ENCODE measurements at places on chromosomes 1 and 21.

DNA sequence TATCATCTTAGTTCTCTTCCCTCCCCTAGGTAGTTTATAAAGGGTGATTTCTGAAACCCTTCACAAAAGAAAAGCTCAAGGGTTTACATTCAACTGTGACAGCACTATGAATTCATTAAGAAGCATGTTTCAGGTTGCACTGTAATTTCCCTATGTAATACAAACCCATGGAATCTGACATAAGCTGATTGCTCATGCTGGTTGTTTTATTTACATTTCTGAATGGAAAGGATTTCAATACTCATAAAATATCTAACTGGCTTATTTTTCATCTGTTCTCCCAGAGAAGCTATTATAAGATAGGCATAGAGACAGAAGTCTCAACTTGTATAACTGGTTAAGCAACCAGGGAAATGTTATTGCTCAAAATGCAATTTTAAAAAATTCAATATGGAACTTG is 20.5 kb downstream of the WNT2B start:
- DNase-seq: no peak

- no peak for DNase-seq
Observed at GRCh38 chr1:230216896-230217295, 149.9 kb downstream of the GALNT2 start.

DNA sequence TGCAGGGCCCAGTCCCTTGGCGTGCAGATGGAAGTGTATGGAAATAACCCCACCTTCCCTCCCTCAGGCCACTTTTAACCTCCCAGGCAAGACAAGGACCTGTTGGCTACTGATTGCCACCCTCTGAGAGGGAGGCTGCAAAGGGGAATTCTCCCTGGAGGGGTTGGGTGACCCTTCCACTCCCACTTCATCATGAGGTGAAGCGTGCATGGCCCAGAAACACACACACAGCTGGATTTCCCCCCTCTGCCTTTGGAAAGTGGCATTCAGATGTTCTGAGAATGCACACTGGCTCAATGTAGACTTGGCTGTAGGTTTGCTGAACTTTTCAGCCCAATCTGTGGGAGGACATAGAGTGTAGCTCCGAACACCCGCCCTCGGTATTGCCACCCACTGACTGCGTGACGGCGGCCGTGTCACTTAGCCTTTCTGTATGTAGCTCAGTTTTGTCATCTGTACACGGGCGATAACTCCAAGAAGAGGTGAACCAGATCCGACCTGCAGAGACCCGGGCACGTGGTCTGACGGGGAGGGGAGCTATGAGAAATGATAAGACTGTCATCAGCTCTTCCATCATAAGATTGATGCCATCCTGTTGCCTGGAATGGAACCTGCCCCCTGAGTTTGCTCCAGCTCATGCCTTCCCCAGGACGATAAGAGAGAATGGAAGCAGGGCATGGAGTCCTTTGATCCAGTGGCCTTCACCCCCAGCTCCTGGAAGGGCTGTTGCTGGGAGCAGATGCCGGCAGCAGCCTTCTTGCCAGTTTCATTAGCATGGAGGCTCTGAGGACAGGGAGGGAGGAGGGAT is 19.3 kb downstream of the MIIP start:
- DNase-seq: no peak

DNA sequence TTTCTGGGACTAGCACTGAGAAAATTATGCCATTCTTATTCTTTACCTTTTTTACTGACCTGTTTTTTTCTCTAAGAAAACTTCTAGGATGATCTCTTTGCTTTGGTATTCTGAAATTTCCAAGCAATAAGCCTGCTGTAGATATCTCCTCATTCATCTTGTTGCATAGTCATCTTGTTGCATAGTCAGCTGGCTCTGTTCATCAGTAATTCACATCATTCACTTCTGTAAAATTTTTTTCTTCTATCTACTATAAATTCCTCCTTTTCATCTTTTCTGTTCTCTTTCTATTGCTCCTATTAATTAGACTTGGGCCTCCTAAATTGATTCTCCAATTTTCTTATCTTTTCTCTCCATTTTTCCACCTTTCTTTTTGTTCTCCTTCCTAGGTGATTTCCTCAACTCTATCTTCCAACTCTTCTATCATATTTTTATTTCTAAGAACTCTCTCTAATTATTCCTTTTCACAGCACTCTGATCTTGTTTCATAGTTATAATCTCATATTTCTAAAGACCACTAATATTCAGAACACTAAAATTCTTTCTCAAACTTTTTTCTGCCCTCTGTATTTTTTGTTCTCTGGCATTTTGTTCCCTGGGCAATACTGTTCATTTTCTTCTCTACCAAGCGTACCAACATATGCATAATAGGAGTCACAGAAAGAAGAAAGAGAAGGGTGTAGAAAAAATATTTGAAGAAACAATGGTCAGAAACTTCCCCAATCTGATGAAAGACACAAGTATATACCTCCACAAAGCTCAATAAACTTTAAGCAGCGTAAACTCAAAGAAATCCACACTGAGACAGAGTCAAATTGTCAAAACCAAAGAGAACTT is 17.7 kb downstream of the TUT4 start:
- DNase-seq: no peak

DNA sequence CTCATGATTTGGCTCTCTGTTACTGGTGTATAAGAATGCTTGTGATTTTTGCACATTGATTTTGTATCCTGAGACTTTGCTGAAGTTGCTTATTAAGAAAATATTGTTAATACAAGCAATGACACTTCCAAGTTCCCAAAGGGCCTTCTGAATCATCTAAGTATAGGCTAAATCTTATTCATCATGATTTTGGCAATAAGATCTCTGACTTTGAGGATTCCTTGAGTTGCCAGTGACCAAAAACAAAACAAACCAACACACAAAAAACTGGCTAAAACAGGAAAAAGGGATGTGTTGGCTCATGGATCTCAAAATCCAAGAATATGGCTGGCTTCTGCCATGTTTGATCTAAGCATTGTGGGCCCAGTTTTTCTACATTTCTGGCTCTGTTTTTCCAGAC is 163.4 kb downstream of the HHIPL2 start:
- no peak for DNase-seq

DNA sequence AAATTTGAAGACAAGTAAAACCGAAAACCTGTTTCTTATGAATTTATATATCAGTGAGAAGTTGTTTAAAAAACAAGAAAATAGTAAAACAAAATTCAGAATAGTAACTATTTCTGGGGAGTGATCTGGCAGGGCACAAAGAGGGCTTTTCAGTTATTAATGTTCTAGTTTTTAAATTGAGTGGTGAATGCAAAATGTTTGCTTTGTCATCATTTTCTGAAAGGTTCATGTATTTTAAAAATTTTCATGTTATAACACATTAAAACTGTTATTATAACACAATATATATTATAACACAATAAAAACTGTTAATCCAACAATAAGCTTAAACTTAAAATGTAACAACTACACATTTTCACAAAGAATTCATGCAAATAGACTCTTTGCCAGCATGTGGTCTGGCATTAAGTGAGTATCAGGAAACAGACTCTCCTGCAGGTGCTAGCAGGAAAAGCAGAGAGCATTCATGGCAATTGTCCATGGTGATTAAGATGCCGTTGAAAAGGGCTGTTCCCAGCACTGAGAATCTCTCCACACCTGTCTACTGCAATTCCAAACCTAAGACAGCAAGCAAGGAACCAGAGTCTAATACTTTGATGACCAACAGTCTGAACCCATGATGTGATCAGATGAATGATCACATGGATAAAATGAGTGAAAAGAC is 204.9 kb downstream of the TBX15 start:
- DNase-seq: no peak

DNA sequence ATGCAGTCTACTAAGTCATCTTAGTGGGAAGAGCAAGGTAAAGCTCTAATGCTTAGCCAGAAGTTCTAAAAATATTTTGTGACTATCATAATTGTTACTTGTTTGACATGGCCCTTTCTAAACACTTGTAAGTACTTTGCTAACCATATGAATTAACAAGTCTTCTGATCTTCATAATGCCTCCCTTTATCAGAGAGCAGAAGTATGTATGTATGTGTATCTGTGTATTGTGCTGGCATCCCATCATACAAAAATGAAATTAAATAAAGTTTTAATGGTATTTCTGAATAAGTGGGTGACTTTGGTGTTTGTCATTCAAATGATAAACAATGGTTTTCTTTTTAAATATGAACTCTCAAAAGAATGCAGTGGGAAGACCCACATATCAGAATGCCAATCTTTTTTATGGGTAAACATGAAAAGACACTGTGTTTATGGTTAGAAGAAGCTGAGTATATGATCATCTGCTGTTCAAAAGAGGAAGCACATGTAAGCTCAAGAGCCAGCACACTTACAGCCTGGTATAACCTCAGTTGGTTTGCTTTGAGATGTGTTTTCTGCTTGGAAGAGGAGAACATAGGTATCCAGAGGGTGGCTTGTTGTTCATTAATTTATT is 159.6 kb downstream of the CLEC20A start:
- no peak for DNase-seq

DNA sequence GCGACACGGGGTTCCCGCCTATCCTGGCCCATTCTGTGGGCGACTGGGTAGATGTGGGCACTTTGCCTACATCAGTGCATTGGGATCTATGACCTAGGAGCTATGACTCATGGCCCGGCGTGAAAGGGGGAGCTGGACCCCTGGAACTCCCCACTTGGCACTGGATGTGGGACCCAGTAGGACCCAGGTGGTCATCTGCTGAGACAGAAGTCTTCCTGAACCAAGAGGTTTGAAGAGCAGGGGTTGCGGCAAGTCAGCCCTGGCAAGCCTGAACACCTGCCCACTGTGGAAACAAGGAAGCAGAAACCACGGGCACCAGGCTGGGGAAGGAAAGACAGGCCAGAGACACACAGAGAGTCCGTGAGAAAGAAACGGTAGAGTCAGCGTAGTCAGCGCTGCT is 656.7 kb downstream of the AJAP1 start:
- no peak for DNase-seq

DNA sequence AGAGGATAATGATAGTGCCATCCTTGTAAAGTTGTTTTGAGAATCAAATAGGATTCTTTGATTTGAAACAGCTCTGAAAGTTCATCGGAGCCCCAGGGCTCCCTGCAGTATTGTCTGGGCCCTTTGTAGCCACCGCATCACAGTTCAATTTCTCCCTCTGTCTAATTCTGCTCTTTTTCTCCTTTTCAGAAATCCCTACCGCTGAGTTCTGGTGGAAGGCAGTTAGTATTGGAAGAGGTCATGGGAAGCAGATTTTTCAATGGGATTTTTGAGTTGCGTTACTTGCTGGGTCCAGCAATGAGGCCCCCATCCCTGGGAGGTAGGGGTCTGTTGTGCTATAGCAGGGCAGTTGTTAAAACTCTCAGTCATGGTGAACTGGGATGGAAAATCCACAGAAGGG is 101.0 kb upstream of the DISP3 start:
- no peak for DNase-seq

- DNase-seq: no peak
Observed at GRCh38 chr1:206823727-206824126, 41.7 kb upstream of the IL20 start.

- DNase-seq: peak; percentile 90
Observed at GRCh38 chr21:31559368-31560119, 99.9 kb upstream of the SOD1 start.

DNA sequence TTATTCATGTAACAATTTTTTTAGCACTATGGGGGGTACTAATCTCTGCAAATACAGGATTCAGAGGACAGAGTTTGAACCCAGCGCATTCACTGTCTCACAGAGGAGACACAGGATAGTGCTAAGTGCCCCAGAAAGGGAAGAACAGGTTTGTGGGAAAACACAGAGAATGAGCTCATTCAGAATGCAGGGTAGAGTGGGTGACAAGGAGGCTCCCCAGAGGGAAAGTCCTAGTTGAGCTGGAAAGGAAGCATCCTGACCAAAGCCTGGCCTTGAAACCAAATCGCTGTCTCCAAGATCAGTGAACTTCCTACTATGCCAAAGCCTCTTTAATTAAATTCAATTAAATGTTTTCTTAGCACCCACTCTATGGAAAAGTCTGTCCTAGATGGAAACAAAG is 19.0 kb upstream of the RGS2 start:
- no peak for DNase-seq

- no peak for DNase-seq
Observed at GRCh38 chr1:53737648-53738204, 1.2 kb downstream of the GLIS1 start.

GRCh38 chr1:10299151-10299550 is 88.8 kb downstream of the KIF1B start:
- DNase-seq: no peak

- DNase-seq: no peak
Observed at GRCh38 chr1:201495551-201496295, 11.2 kb downstream of the CSRP1 start.

DNA sequence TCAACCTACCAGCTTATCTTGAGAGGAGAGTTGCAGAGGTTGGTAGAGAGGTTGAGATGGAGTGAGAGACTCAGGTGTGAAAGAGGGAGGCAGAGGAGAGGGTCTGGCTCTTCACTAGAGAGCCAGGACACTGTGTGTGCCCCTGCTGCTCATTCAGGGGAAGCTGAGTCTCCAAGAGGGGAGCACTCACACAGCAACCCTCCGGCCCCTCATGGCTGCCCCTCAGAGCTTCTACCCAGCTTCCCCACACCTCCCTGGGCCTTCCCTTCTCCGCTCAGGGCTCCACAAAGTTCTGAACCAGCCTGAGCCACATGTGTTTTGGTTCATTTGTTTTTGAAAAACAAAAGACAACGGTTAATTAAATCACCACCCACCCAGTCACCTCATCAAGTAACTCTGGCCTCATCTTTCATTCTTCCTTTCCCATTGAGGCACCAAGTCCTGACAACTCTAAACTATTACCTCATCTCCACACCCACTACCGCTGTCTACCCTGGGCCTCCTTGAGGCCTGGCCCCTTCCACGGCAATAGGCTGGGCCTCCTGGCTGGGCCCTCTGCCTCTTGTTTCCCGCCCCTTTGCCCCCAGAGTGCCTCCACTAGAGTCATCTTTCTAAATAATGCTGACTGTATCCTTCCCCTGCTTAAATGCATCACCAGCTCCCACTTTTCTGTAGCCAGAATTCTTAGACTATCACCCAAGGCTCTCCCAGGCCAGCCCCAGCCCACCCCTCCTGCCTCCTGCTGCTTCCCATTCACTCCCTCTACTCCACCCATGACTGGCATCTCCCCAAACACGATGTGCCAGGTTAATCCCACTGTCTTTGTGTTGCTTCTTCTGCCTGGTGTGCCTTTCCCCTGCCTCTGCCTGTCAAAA is 33.0 kb downstream of the TNNT2 start:
- DNase-seq: no peak

GRCh38 chr1:3460672-3461131 is 6.2 kb downstream of the ARHGEF16 start:
- no peak for DNase-seq

GRCh38 chr1:205626216-205626615 is 5.6 kb downstream of the ELK4 start:
- no peak for DNase-seq

- DNase-seq: no peak
Observed at GRCh38 chr1:239792157-239792556, 299.5 kb upstream of the FMN2 start.

- no peak for DNase-seq
Observed at GRCh38 chr1:185869590-185869989, 135.4 kb downstream of the HMCN1 start.

- no peak for DNase-seq
Observed at GRCh38 chr1:23793018-23793781, 2.3 kb downstream of the LYPLA2 start.

GRCh38 chr1:209561532-209561931 is 22.0 kb upstream of the CAMK1G start:
- DNase-seq: no peak
